ENCODE measurements at places on chromosomes 3 and 15. TPM values are rescaled to one million over a fixed set of nuclear protein-coding genes. Genes with fewer than 3 reads are reported as not detected.

DNA sequence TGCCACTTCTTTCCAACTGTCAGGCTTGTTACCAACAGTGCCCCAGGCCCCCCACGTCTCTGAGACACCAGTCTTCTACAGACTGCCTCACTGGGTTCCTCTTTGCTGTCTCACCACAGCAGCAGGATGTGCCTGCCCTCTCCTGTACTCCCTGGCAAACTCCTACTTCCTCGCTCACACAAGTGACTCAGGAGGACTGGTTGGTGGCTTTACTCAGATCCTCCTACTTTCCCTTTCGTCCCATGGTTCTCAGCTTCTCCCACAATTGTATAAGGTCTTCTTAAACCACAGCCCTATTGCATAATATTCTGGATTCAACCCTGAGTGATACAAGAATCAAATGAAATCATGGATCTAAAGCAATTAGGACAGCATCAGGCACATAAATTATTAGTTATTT is 246.6 kb upstream of the PROK2 start:
- H3K4me3 ChIP-seq, result no peak overlapping the region
- no peak overlapping the region for H3K27ac ChIP-seq
- no peaks in the 10 kb centered on the region for H3K27me3 ChIP-seq
- no peak for DNase-seq
- peaks cover 7% of the 10 kb centered on the region for H3K4me1 ChIP-seq

- no peak overlapping the region for H3K4me3 ChIP-seq
- no peak for DNase-seq
- H3K4me1 ChIP-seq, result no peaks in the 10 kb centered on the region
- no peak overlapping the region for H3K27ac ChIP-seq
- H3K27me3 ChIP-seq, result no peaks in the 10 kb centered on the region
These were observed 228.8 kb downstream of the DIPK2A start for GRCh38 chr3:144200466-144200865.

DNA sequence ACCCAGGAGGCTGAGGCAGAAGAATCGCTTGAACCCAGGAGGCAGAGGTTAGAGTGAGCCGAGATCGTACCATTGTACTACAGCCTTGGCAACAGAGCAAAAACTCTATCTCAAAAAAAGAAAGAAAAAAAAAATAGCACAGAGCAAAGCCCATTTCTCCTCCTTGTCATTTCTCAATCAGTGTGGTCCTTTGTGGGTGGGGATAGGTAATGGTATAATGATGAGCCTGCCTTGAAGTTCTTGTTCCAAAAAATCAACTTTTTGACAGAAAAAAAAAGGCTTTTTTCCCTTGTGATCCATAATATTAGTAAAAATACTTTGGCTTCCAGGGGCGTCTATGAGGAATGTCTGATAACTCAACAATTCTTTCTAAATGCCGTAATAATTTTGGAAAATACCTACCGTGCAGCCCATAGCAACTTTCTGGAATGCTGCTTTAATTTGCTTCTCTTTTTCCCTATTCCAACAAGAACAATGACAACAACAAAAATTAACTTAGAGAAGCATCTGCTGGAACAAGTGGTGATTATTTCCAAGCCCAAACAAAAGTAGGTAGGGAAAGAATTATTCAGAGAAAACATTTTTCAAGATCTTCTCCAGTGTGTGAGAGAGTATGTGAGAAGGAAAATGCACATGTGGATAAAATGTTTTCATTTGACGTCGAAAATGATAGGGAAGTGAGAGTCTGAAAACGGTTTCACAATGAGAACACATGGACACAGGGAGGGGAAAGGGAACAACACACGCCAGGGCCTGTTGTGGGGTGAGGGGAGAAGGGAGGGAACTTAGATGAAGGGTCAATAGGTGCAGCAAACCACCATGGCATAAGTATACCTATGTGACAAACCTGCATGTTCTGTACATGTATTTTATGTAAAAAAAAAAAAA is 337.8 kb downstream of the RBMS3 start:
- H3K4me1 ChIP-seq, result no peaks in the 10 kb centered on the region
- no peak overlapping the region for H3K4me3 ChIP-seq
- H3K36me3 ChIP-seq, result no peaks in the 10 kb centered on the region
- no peaks in the 10 kb centered on the region for H3K27me3 ChIP-seq
- no peak for DNase-seq

- DNase-seq, result no peak
- H3K27ac ChIP-seq, result peak overlapping the region; percentile 95
- H3K27me3 ChIP-seq, result peaks cover 14% of the 10 kb centered on the region
- H3K4me1 ChIP-seq, result peaks cover 49% of the 10 kb centered on the region
- peak overlapping the region; percentile 95 for H3K4me3 ChIP-seq
- H3K36me3 ChIP-seq, result peaks cover 3% of the 10 kb centered on the region
These were observed 780 bp upstream of the ACAD9 start for GRCh38 chr3:128878556-128879124.

GRCh38 chr3:190008432-190008831 is 112.3 kb downstream of the P3H2 start:
- no peak overlapping the region for H3K4me3 ChIP-seq
- H3K27ac ChIP-seq, result no peak overlapping the region
- no peak for DNase-seq

- H3K27me3 ChIP-seq, result peaks cover 1% of the 10 kb centered on the region
- no peak for DNase-seq
- H3K4me1 ChIP-seq, result no peaks in the 10 kb centered on the region
- no peak overlapping the region for H3K4me3 ChIP-seq
- H3K27ac ChIP-seq, result no peak overlapping the region
- H3K36me3 ChIP-seq, result no peaks in the 10 kb centered on the region
These were observed 14.8 kb downstream of the PRC1 start for GRCh38 chr15:90979582-90979981.

DNA sequence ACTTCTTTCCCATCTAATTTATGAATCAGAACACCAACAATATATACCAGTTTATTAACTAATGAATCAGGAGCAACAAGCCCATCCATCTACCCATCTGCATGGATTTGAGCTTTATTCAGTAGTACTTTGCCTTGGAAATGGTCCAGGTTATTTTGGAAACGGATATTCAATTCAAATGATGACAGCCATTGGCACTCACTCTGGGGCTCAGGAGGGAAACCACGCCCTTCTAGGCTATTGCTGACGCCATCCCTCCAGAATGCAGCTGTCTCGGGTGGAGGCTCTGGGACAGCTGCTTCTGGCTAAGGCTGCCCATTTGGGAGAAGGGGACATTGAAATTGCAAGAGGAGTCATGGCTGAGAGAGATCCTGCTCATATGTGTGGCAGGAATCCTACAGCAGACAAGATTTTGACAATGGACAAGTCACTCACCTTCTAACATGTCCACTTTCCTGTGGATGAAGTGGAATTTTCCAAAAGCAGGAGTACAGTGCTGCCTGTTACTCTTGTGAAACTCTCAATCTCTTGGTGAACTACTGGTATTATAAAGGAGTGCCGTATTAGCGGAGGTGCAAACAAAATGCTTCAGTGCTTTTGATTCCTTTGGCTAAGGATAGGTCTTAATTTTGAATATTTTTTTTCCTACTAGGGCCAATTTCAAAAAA is 29.3 kb upstream of the TRAK1 start:
- peaks cover 28% of the 10 kb centered on the region for H3K27me3 ChIP-seq
- H3K36me3 ChIP-seq, result no peaks in the 10 kb centered on the region
- DNase-seq, result peak; percentile 75
- peak overlapping the region; percentile 97 for H3K27ac ChIP-seq

DNA sequence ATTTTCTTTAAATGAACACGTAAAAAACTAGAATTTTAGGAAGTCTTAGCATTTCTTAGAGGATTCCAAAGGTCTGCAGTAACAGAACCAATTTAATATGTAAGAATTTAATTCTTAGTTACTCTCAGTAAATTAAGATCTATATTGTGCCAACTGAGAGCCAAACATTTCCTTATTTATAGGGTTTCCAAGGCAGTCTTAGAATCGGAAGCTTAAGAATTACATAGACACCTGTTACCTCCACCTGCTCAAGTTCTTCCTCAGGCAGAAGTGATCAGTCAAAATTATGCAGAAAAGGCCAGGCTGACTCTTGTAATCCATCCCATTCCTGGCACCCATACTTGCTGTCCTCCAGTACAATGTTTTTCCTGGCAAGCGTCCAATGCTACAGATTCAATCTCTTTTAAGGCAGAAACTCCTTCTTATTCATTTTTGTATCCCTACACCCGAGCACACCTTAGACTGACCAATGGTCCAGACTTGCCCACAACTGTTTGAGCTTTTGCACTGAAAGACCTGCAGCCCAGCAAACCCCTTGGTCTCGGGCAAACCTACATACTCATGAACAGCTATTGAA is 64.3 kb downstream of the NCEH1 start:
- H3K27me3 ChIP-seq, result no peaks in the 10 kb centered on the region
- H3K4me3 ChIP-seq, result no peak overlapping the region
- no peak overlapping the region for H3K27ac ChIP-seq
- DNase-seq, result no peak
- no peaks in the 10 kb centered on the region for H3K36me3 ChIP-seq

DNA sequence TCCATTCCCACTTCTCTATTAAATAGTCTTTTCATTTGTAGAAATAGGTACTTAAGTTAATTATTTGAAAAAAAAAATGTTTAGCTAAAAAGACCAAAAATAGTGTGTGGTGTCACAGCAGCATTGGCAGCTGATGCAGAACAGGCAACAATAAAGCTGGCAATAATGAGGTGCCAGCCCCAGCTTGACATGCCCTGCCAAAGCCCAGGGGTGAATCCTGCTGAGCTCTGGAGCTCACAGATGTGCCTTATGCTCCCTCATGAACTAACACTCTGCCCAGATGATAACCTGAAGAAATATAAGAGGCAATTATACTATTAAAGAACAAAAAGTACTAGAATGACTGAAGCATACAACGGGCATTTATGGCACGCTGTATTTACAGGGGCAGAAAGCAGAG is 63.8 kb downstream of the IGSF11 start:
- H3K27ac ChIP-seq, result peak overlapping the region; percentile 28
- H3K36me3 ChIP-seq, result no peaks in the 10 kb centered on the region
- H3K4me1 ChIP-seq, result peaks cover 39% of the 10 kb centered on the region
- no peak overlapping the region for H3K4me3 ChIP-seq

DNA sequence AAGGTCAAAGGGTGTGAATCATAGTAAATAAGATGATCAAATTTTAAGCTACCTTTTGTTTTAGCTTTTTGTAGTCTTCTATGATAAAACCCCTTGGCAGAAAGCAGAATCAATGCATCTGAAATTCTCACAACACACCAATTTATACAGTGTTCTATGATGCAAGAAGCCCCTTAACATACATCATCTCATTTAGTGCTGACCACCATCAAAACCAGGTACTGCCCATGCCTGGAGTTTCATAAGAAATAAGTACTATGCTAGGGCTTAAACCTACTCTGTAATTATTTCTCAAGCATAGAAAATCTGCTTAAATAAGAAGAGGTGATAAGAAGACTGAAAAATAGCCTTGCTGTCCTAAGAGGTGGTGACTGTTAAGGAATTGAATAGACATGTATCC is 67.6 kb downstream of the NBEAL2 start:
- H3K4me1 ChIP-seq, result no peaks in the 10 kb centered on the region
- H3K36me3 ChIP-seq, result no peaks in the 10 kb centered on the region
- no peaks in the 10 kb centered on the region for H3K27me3 ChIP-seq
- H3K4me3 ChIP-seq, result no peak overlapping the region
- DNase-seq, result no peak

GRCh38 chr3:46252980-46253379 is 10.7 kb downstream of the CCR3 start:
- H3K4me3 ChIP-seq, result no peak overlapping the region
- peaks cover 3% of the 10 kb centered on the region for H3K27me3 ChIP-seq
- H3K27ac ChIP-seq, result no peak overlapping the region
- peaks cover 5% of the 10 kb centered on the region for H3K36me3 ChIP-seq
- H3K4me1 ChIP-seq, result no peaks in the 10 kb centered on the region

DNA sequence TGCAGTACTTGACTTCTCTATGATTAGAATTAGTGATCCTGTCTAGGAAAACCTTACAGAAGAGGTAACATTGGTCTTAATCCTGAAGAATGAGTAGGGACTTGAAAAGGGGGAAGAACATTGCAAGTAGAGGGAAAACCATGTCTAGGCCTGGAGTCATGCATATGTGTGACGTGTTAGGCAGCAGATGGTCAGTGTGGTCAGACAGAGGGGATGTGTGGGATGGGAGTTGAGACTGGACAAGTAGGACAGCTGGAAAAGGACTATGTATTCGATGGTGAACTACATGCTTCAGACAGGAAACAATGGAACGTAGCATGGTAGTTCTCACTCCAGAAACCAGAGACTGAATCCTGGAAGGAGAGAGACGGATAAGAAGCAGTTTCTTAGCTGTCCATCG is 235.6 kb upstream of the LRTM1 start:
- no peaks in the 10 kb centered on the region for H3K36me3 ChIP-seq
- no peaks in the 10 kb centered on the region for H3K4me1 ChIP-seq
- no peak overlapping the region for H3K4me3 ChIP-seq
- H3K27me3 ChIP-seq, result no peaks in the 10 kb centered on the region
- H3K27ac ChIP-seq, result no peak overlapping the region

DNA sequence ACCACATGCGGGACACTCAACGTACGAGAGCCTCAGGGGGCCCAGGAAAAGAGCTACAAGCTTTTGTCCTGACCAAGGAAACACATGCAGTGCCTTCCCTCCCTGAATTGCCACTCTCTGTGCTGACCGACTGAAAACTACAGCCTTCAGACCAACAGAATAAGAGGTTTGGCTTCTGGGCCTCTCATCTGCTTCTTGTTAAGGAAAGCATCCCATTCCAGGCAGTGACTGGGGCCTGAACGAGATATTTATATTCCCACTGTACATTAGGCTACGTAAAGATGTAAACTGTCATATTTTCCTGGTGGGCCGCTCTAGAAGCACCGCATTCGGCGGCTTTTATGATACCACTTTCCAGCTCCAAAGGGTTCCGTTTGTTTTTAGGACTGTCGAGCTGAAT is 208.9 kb upstream of the TPM1 start:
- H3K27ac ChIP-seq, result no peak overlapping the region
- no peak overlapping the region for H3K4me3 ChIP-seq
- H3K36me3 ChIP-seq, result no peaks in the 10 kb centered on the region
- H3K27me3 ChIP-seq, result peaks cover 1% of the 10 kb centered on the region

DNA sequence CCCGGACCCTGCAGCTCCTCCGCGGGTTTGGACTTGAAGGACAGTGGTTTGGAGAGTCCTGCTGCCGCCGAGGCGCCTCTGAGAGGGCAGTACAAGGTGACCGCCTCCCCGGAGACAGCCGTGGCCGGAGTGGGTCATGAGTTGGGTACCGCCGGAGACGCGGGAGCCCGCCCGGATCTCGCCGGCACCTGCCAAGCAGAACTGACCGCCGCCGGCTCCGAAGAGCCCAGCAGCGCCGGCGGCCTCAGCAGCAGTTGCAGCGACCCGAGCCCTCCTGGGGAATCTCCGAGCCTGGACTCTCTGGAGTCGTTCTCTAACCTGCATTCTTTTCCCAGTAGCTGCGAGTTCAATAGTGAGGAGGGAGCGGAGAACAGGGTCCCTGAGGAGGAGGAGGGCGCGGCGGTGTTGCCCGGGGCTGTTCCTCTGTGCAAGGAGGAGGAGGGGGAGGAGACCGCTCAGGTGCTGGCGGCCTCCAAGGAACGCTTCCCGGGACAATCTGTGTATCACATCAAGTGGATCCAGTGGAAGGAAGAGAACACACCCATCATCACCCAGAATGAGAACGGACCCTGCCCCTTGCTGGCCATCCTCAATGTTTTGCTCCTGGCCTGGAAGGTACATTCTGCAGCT is 634 bp downstream of the MINDY2 start:
- H3K4me1 ChIP-seq, result peaks cover 4% of the 10 kb centered on the region
- H3K27ac ChIP-seq, result peak overlapping the region; percentile 75
- H3K4me3 ChIP-seq, result no peak overlapping the region
- no peaks in the 10 kb centered on the region for H3K27me3 ChIP-seq

- no peak overlapping the region for H3K4me3 ChIP-seq
- H3K4me1 ChIP-seq, result no peaks in the 10 kb centered on the region
- DNase-seq, result no peak
- H3K27ac ChIP-seq, result no peak overlapping the region
- H3K36me3 ChIP-seq, result no peaks in the 10 kb centered on the region
These were observed 187.3 kb upstream of the ZNF385D start for GRCh38 chr3:21938267-21938681.

The PRR20G gene
- total RNA-seq, result not detected

The ADAMTS17 gene
- 6.8 TPM for total RNA-seq

The KAT2B gene
- 13.6 TPM for total RNA-seq
